ENCODE measurements at places on chromosomes 5 and 9.

GRCh38 chr9:118563677-118564076 is 805.6 kb downstream of the BRINP1 start:
- DNase-seq, result peak; percentile 38

DNA sequence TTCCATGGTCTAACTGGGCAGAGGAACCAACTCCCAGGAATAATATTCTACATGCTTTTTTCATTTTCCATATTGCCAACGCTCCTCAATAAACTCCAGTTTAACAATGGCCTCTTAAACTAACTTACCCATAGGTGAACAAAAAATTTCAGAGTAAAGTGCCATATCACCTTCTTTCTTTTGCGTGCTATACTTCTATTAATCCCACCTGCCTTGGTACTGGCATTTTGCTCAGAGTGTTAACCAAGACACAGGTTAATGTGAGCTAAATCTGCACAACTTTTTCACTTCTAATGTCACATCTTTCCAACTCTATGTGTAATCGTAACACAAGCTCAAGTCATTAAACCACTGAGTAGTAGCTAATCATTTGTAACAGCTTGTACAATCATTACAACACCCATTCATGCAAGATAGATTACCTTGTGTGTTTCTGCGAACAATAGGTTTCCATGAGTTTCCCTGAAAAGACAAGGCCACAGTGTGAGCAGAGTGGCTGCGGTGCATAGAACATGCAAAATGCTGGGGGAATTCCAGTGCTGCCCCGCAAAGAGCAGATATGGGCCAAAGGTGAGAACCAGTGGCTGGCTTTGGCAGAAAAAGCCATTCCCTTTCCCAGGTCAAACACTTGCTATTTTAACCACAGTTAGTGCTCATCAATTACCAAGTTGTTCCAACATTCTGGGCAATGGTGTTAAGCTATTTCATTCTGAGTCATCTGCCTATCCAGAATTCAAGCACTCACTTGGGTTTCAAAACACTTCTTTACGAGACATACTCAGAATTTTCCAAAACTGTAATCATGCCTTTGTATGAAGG is 42.8 kb downstream of the TIMD4 start:
- DNase-seq, result no peak

GRCh38 chr5:133742431-133742988 is 130.2 kb upstream of the FSTL4 start:
- no peak for DNase-seq

- peak; percentile 60 for DNase-seq
Measured at GRCh38 chr5:82045554-82046275, 73.9 kb downstream of the ATG10 start.

- peak; percentile 97 for DNase-seq
Measured at GRCh38 chr9:113593682-113594281, 130.3 kb downstream of the RGS3 start.

DNA sequence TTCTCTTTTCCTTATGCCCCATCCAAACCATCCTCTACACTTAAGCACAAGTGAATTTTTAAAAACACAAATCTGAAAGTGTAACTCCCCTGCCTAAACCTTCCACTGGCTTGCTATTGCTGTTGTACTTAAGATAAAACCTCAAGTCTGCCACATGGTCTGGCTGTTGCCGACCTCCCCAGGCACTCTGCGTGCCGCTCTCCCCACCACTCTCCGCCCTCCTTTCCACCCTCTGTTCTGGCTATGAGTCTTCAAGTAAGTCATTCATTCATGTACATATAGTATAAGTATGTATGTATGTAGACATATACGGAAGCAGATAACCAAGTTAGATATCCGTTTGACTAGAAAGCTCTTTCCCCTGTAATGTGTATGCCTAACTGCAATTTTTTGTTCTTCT is 94.7 kb upstream of the ANKRD55 start:
- DNase-seq, result no peak

DNA sequence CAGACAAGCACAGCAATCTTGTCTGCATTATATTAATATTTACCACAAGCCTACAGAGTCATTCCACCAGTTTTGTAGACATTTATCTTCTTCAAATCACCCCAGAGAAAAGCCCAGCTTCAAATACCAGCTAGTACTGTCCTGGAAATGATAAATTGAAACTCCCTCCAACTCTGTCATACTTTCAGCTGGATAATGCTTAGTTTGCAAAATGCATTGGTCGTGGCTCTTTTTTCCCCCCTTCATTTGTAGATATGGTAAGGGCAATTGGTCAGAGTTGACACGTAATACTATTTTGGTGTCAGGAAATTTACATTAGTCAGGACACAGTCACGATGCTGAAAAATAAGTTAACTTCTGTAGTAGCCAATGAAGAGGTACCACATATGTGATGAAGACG is 21.2 kb downstream of the HMHB1 start:
- DNase-seq, result no peak

GRCh38 chr9:15693701-15694100 is 140.9 kb downstream of the CCDC171 start:
- no peak for DNase-seq

GRCh38 chr9:107485458-107486043 is 4.0 kb downstream of the KLF4 start:
- no peak for DNase-seq

- no peak for DNase-seq
Measured at GRCh38 chr5:57568136-57568535, 85.5 kb upstream of the ACTBL2 start.

GRCh38 chr5:147017621-147018020 is 139.1 kb upstream of the PPP2R2B start:
- DNase-seq, result no peak

DNA sequence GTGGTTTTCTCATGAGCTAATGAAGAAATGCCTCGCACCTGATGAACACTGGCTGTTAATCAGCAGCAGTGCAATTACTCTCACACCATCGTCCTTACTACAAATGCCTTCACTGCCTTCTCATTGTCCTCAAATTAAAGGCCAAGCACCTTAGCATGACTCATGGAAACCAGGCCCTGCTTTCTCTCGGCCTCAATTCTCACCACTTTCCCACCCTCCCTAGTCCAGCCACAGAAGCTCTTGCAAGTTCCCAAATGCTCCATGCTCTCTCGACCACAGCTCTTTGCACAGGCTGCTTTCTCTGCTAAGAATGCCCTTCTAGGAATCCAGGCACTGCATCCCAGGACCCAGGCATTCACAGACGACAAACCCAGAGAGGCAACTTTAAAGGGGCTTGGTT is 94.6 kb upstream of the KLF4 start:
- peak; percentile 3 for DNase-seq

GRCh38 chr9:116697887-116698286 is 10.8 kb downstream of the TRIM32 start:
- DNase-seq, result no peak

DNA sequence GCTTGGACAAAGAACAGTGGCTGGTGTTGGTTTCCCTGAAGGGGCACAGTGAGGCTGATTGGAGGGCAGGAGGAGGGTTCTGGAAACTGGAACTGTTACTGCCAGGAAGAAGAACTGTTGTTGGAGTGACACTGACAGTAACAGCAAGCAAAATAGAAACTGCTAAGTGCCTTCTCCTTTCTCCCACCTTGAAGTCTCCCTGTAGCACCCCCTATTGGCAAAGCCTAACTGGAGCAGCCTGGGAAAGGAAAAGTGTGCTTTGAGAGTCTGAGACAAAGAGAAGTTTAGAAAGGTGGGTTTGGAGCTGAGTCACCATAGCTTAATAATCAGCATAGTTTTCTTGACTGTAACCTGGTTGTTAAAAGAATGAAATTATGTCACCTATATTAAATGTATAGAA is 2.5 kb upstream of the TMEM174 start:
- peak; percentile 23 for DNase-seq

DNA sequence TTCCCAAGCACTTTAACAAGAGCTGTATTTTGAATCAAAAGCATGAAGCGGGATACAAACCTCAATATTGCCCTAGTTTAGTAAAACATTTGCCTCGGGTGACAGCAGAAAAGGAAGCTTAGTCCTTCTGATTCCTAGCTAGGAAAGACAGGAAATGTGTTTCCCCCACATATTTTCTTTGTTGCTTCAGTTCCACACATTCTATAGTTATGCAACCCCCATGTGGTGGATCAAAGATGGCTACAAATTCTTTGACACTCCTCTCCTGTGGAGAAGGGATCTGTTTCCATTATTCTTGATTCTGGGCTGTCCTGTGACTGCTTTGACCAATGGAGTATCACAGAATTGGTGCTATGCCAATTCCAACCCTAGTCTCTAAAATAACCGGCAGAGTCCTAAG is 89.1 kb upstream of the SLC30A5 start:
- no peak for DNase-seq

GRCh38 chr5:132272311-132273210 is 15.1 kb downstream of the PDLIM4 start:
- no peak for DNase-seq

- no peak for DNase-seq
Measured at GRCh38 chr5:172281346-172281745, 2.2 kb downstream of the UBTD2 start.

GRCh38 chr5:143600396-143601075 is 197.1 kb upstream of the NR3C1 start:
- peak; percentile 71 for DNase-seq

- DNase-seq, result no peak
Measured at GRCh38 chr5:170821257-170821800, 37.8 kb downstream of the GABRP start.

- peak; percentile 47 for DNase-seq
Measured at GRCh38 chr9:81069923-81070322, 619.4 kb downstream of the TLE1 start.

DNA sequence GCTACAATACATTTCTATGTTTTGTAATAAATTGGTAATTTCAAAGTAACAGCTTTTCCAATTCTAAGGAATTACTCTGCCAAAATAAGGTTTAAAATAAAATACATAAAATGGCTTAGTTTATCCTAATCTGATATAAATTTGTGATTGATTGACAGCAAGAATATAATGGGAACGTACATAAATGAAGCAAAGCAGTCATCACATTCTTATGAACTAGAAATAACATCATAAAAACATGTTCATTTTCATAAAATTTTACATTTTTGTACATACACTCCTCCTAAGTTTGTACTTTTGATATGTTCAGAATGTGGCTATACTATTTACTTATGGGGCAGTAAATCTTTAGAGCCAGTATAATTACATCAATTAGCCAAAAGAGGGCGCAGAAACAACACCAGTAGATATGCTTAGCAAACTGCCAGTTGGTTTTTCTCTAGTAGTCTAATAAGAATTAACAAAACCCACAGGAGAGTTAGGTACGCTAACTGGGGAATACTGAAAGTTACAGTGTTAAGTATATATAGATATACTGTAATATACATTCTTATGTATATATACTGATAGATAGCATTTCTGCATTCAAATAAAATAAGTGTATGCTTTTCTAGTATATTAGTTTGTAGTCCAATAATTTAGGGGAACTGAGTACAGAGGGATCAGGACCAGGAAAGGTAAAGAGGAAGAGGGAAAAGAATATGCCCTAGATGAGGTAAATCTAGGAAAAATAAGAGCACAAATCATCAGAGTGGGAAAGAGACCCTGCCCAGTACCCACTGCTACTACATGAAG is 76.8 kb downstream of the ZDHHC21 start:
- peak; percentile 69 for DNase-seq

DNA sequence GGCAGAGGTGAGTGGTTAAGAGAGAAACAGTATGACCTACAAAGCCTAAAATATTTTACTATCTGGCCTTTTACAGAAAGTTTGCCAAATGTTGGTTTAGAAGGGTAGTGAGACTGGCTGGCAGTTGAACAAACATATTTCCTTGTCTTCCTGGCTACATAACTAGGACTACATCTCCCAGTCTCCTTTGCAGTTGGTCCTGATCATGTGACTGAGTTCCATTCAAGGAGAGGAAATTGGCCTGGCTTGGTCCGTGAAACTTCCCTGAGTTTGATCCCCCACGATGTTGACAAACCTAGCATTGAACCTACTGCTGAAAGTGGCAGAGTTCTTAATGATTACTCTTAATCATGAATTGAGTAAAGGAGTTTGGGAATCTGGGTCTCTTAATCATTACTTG is 280.8 kb downstream of the SLIT3 start:
- DNase-seq, result peak; percentile 8

DNA sequence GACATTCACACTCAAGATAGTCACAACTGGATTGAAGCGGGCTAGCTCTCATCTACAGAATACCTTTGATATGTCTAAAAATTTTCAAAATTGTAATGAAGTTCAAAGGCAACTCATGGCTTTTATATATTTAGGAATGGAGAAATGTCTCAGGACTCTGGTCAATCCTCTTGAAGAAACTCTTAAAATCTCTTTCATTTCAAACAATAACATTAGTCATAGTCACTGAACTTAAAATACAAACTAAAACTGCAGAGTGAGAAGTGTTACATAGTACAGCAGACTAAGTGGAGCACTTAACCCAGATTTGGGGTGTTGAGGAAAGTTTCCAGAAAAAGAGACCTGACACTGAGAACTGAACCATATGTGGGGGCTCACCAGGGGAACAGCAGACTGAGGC is 20.7 kb downstream of the FANCC start:
- no peak for DNase-seq

GRCh38 chr5:2204366-2205184 is 321.9 kb upstream of the IRX4 start:
- no peak for DNase-seq

GRCh38 chr9:130490981-130491380 is 46.2 kb downstream of the ASS1 start:
- no peak for DNase-seq
